HS-27A (cell line): ENCODE measurements at places on chromosomes 7 and 10.

- no peak for DNase-seq
Measured at GRCh38 chr7:42560866-42561265, 323.9 kb upstream of the GLI3 start.

GRCh38 chr10:69338133-69338456 is 59.8 kb downstream of the HK1 start:
- no peak for DNase-seq

GRCh38 chr10:96211764-96212163 is 59.6 kb downstream of the BLNK start:
- DNase-seq: no peak

GRCh38 chr7:7498856-7499255 is 36.8 kb downstream of the COL28A1 start:
- no peak for DNase-seq

- no peak for DNase-seq
Measured at GRCh38 chr10:132149917-132150316, 36.8 kb upstream of the DPYSL4 start.

GRCh38 chr7:48426966-48427555 is 255.8 kb downstream of the ABCA13 start:
- peak; percentile 36 for DNase-seq

- no peak for DNase-seq
Measured at GRCh38 chr7:106071356-106071998, 40.6 kb downstream of the SYPL1 start.

DNA sequence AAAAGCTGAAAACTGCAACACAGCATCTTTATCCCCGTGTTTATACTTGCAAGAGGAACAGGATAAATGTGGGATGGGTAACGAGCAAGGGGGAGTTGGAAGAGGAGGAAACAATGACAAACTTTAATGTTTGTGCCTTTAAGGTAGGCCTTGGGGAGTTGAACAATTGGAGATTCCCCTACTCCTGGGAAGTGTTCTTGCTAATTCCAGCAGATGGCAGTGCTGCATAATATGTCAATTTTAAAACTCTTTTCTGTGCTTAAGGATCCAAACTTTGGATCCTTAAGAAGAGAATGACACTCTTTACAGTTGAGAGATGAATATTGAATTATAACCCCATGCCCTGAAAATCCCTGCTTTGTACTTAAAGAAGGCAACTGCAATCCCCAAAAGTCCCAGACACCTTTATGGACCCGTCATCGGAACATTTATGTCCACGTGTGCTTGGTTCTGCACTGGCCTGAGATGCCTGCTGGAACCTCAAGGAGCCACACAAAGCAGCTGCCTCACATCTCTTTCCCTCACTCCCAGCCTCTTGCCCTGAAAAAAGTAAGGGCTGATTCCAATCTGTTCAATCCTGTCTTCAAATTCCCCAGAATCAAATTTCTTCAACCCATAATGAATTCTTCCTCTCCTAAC is 12.0 kb downstream of the IFIT5 start:
- DNase-seq: no peak

- no peak for DNase-seq
Measured at GRCh38 chr10:88598055-88598454, 11.5 kb downstream of the LIPJ start.

DNA sequence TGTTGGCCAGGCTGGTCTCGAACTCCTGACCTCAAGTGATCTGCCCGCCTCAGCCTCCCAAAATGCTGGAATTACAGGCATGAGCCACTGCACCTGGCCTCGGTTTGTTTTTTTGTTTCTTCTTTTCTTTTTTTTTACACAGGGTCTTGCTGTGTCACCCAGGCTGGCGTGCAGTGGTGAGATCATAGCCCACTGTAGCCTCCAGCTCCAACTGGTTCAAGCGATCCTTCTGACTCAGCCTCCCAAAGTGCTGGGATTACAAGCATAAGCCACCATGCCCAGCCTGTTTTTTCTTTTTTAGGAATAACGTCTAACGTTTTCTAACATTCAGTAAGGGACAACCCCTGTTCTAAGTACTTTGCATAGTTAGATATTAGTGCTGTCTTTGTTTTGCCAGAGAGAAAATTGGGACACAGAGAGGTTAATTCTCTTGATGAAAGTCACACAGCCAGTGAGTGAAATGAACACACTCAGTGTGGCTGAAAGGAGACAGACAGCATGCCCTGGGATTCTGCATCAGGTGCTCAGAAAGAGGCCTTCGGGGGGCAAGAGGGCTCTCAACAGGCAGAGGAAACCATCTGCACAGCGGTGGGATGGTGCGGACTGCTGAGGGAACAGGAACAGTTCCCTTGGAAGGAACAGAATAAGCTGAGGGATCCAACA is 4.3 kb downstream of the LIMK1 start:
- no peak for DNase-seq

GRCh38 chr10:18202680-18203460 is 62.6 kb downstream of the CACNB2 start:
- no peak for DNase-seq

DNA sequence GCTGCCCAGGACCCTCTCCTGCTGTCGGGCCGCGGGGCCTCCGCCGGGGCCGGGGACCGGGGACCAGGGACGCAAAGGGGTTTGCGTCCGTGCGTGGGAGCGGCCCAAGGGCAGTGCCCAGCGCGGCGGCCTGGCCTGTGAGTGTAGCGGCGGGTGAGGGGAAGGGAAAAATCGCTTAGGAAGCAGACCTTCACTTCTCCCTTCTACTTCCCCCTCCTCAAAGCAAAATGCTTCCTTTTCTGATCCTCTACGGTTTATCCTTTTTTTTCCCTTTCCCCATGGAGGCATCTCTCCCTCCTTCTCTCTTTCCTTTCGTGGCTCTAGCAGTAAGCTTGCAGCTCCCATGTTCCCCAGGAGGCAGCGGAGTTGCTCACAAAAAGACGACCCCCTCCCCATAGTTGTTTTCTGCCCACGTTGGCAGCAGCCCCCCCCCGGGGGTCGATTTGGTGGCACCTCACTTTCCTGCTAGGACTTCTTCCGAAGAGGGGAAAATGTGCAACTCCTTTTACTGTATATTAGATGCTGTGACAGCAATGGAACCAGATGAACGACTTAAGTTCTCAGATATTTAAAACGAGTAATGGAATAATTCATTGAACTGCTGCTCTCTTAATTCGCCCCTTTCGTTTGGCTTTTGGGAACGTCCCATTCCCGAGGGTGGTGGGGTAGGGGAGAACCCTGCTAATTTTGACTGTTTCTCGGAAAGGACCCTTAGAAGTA is 724 bp downstream of the CAPZA2 start:
- DNase-seq: peak; percentile 8

DNA sequence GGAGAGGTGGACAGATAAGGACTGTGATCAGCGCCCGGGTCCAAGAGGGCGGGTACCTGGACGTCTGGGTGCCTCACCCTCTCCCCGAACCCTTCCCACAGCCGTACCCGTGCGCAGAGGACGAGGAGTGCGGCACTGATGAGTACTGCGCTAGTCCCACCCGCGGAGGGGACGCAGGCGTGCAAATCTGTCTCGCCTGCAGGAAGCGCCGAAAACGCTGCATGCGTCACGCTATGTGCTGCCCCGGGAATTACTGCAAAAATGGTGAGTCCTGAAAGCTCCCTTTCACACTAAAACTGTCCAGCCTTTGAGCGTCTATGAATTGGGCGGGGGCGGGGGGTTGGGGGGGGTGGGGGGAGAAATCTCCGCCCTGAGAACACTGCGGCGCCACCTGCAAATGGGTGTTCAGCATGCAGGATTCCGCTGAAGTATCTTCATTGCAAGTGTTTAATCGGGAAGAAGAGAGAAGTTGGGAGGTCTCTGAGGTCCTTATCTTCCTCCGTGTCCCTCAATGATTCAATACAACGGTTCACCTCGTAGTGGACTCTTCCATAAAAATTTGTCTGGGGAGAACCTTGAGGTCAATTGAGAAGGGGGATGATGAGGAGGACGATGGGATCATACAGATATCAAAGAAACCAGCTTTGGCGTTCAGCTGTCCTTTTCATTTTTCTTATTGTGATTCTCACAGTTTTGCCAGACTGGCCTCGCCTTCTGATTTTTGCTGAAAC is 906 bp downstream of the DKK1 start:
- no peak for DNase-seq

- no peak for DNase-seq
Measured at GRCh38 chr10:119396008-119396708, 146.4 kb downstream of the RGS10 start.

GRCh38 chr7:127704211-127704610 is 52.2 kb downstream of the SND1 start:
- DNase-seq: no peak

DNA sequence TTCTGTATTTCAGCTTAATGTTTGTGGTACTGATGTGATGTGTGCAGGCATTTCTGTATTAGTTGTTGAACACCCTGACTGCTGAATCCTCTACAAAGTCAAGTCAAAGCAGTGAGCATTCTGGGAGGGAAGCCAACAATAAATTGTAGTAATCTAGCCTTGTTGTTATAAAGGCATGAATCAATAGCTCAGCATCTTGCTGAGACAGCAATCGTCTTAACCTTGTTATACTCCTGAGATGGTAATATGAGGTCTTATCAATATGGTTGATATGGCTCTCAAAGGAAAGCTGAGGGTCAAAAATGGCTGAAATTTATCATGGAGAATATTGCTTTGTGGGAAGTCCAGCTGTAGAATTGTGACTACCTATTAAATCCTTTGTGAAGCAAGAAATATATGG is 299.4 kb downstream of the DNAJB9 start:
- no peak for DNase-seq

- no peak for DNase-seq
Measured at GRCh38 chr7:33887266-33887975, 17.9 kb upstream of the BMPER start.

GRCh38 chr7:134804351-134804750 is 24.9 kb downstream of the CALD1 start:
- DNase-seq: no peak
